ENCODE measurements at places on chromosomes 3 and 15. TPM values are rescaled to one million over a fixed set of nuclear protein-coding genes. Genes with fewer than 3 reads are reported as not detected.

The SEMA3B gene
- total RNA-seq = 390 TPM

The STAC gene
- total RNA-seq = 4.4 TPM

The ABTB1 gene
- total RNA-seq = 98.8 TPM

The AQP9 gene
- total RNA-seq = 9.3 TPM

The CLSTN2 gene
- total RNA-seq = 5.1 TPM

The MOBP gene
- total RNA-seq = 3.8 TPM

- no peak for DNase-seq
Observed at GRCh38 chr3:17158941-17159682, 274.4 kb downstream of the PLCL2 start.

DNA sequence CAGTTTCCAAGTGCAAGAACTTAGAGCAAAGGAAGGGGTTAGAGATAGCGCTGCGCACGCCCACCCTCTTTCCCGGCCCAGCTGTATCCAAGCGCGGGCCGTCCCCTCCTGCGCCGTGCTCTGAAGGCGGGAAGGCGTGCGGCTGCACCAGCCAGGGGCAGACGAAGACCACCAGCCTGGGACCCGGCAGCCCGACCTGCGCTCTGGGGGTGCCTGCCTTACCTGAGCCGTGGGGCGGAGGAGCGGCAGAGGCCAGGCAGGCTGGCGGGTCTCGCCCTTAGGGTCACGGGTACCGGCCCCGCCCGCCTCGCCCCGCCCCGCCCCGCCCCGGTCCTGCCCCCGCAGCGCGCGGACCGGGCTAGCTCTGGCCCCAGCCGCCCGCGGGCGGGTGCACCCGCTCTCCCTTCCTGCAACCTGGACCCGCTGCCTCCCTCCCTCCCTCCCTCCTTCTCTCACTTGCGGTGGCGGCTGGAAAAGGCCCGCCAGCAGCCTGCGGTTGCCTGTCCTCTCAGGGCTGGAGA, at the start of gene WDR72:
WDR72 (minus strand) TSS at position 253 of the 521 bp plus-strand sequence. CDS start 26,514 bp downstream, outside the sequence.
- DNase-seq = no peak

DNA sequence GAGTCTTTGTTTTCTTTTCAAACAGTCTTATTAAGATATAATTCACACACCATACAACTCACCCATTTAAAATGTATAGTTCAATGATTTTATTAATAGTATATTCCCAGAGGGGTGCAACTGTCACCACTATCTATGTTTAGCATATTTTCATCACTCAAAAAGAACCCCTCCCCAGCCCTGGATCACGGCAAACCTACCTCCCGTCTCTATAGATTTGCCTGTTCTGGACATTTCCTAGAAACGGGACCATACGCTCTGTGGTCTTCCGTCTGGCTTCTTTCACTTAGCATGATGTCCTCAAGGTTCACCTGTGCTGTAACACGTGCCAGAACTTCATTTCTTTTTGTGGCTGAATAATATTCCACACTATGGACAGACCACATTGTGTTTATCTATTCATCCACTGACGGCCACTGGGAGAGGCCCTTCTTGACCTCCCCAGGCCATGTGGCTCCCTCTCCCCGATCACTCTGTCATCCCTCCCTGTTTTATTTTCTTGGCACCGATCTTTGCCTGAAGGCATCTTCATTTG, 56.4 kb downstream of the IQSEC1 start:
- no peak for DNase-seq

DNA sequence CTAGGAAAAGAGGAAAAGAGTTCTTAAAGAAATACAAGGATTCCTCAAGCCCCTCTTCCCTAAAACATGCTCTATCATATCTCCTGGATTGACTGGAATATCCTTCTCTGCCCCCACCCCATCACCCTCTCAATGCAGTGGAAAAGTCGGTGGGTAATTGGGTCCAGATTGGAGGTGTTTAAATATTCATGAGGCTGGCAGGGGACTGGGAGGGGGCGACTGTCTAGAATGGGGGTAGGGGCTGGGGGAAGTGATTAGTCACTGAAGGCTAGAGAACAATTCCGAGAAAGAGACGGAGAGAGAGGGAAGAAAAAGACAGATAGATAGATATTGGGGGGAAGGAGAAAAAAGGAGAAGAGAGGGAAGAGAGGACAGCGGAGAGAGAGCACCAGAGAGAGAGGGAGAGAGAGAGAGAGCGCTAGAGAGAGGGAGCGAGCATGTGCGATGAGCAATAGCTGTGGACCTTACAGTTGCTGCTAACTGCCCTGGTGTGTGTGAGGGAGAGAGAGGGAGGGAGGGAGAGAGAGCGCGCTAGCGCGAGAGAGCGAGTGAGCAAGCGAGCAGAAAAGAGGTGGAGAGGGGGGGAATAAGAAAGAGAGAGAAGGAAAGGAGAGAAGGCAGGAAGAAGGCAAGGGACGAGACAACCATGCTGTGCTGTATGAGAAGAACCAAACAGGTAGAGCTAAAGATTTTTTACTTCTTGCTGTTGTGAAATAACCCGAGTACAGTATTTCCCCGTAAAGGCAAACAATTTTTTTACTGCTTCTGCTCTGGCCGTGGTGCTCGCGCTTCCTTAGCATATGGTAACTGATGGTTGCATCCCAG, at the start of gene GAP43:
GAP43 (plus strand) TSS at position 467 of the 825 bp plus-strand sequence; CDS start at position 647, 180 bp downstream.
- peak; percentile 61 for DNase-seq

GRCh38 chr3:138186221-138186620, 880 bp upstream of the ARMC8 start:
- no peak for DNase-seq

GRCh38 chr15:65910341-65910740, 41.0 kb downstream of the RAB11A start:
- no peak for DNase-seq

DNA sequence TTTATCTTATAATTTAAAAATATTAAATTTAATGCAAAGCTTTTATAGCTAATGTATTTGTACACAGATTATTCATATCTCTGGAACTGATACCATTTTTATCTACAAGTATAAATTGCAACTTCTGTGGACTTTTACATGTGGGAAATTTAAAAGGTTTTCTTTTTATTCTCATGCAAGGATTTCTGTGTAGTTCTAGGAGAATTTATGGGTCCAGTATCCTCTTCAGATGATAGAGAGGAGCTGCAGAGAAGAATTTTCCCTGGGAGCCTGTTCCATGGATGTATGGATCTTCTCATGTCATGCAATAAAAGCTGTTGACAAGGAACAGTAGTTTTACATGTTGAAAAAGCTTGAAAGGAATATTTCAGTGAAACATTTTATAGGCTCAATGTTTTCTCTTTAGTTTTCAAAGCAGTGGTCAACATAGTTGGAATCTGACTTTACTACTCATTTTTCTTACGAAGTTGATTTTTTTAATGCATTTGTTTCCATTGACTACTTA, 119.7 kb downstream of the MCTP2 start:
- no peak for DNase-seq

DNA sequence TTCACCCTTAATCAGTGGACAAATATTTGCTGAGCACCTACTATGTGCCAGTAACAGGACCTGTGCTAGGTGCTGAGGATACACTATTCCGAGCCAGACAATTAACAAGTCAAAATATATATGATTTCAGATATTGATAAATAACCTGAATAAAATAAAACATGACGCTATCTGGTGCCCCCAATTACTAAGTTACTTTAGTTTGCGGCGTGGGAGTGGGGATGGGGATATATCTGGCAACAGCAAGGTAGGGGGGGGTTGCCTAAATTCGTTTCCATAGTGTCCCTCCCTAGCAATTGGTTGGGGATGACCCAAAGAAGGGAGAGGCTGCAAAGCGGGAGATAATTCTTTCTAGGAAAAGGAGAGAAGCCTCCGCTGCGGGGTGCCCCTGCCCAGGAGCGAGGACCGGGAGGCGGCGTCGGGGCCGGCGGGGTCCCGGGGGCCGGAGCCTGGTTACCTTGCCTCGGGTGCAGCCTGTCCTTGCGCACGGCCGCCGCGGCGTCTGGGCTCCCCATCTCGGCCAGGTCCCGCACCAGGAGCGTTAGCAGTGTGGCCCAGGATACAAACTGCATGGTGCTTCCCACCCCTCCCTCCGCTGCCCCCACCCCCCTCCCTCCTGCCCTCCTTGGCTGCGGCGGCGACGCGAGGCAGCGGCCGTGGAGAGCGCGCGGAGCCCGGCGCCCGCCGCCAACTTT, 567 bp downstream of the ADAMTS9 start:
- no peak for DNase-seq

DNA sequence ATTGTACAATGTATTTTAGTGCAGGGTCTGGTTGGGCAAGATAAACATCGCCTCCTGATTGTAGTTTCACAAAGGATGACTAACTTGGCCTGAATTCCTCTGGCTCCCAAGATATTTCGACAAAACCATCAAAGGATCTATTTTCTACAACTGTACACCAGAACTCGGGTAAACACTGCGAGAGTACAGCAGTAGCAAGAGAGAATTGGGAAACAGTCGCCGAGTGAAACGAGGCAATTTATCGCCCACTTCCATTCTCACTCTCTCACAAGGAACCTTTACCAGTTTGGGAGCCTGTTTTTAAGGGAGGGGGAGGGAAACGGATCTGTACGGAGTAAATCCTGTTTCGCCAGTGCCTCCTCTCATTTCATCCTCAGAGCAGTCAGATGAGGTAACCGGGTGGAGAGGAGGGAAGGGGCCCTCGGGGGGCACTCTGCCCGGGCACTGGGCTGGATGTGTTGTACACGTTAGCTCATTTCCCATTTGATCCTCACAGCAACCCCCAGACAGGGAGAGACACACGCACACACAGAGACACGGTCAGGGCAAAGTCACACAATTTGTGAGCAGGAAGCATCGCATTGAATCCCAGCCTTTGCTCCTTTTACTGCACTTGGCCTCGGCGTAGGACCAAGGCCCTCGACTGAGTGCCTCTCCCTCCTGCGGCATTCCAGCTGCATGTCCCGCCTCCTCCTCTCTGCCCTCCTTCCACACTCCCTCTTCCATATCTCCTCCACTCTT, 120.1 kb downstream of the LIPC start:
- peak; percentile 62 for DNase-seq

- no peak for DNase-seq
Observed at GRCh38 chr3:48684480-48685143, 1.1 kb downstream of the NCKIPSD start.

GRCh38 chr15:77529394-77530159, 103.1 kb downstream of the LINGO1 start:
- DNase-seq = peak; percentile 42

GRCh38 chr15:70923311-70924080, 30.9 kb downstream of the LRRC49 start:
- no peak for DNase-seq

GRCh38 chr3:191342411-191342810, 12.1 kb upstream of the UTS2B start:
- no peak for DNase-seq

DNA sequence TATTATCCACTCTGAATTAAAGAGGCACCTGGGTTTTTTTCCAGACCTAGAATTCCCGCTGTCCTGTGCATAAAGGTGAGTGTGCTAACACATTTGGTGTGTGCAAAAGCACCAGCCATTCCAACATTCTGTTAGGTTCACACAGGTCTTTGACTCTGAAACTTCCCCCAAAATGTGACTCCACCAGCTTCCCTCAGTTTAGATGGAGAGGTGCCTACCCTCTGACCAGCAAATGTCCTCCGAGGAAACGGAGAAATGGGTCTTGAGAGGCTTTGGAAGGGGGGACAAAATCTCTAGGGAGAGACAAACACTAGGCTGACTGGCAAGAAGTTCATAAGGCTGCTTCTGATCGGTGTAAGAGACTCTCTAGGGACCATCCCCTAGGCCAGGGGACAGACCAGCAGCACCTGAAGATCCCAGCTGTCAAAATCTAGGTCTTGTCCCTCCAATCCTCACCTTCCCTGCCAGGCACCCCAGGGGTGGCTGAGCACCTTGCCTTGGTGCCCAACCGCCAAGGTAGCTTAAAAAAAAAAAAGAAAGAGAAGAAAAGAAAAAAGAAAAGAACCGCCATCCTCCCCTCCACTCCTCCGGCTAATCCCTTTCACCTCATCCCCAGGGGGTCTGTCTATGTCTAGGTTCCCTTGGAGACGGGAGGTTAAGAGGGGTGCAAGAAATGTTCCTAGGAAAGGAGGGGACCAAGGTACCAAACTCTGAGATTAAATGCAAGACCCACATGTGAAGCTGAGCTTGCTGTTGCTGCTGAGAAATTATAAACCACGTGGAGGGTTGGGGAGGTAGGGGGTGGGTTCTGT, 2.0 kb upstream of the MECOM start:
- no peak for DNase-seq

GRCh38 chr3:98564282-98565005, 29.0 kb downstream of the CPOX start:
- DNase-seq = no peak

DNA sequence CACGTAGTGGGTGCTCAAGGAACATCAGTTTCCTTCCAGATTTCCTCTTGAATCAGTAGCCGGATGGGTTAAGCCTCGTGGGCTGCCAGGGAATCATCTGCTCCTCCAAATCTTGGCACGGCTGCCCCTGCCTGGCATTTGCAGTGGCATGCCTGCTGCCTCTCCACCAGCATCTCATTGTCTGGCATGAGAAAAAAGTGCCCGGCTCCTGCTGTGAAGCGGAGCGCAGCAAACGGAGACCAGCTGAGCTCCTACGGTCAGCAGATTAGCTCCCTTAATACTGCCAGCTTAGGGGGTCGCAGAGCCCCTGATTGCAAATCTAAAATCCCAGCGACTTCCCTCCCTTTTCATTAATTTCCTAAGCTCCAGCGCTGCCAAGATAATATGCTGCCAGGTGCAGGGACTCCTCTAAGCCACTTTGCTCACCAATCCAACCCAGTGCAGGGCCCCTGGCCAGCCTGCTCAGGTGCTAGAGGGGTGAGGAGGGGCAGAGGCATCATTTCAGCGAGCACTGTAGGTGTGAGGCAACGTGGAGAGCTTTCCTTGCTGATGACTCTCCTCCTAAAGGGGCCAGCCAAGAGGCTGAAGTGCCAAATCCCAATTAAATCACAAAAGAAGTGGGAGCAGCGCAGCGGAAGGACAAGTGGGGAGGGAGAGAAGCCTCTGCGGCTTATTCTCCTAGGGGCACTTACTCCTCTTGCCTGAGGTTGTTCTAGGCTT, 49.6 kb upstream of the ST8SIA2 start:
- DNase-seq = no peak

- peak; percentile 74 for DNase-seq
Observed at GRCh38 chr3:15287565-15288330, 44.6 kb downstream of the SH3BP5 start.

- DNase-seq = no peak
Observed at GRCh38 chr3:58398669-58399333, 34.8 kb downstream of the PDHB start.

GRCh38 chr15:52423852-52424251, 104.8 kb downstream of the MYO5A start:
- DNase-seq = no peak

DNA sequence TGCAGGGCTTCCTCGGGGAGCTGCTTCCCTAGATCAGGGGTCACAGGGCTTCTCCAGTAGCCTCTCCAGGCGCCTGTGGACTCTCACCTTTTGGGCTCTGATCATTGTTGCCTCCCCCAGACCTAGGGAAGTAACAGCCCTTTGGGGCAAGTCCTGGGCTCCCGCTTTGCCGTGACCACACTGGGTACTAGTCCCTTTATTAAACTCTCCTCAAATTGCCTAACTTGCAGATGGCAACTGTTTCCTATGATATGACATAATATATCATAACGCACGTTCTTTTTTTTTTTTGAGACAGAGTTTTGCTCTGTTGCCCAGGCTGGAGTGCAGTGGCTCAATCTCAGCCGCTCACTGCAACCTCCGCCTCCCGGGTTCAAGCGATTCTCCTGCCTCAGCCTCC, 17.9 kb upstream of the NRROS start:
- DNase-seq = no peak

GRCh38 chr3:156642750-156643728, 31.4 kb upstream of the TIPARP start:
- DNase-seq = no peak

GRCh38 chr3:10240799-10241198, 7.5 kb upstream of the TATDN2 start:
- no peak for DNase-seq
